NCI-H2081 treated with DMSO at 0.1 percent for 48 hours (cell line): ENCODE measurements at places on chromosomes 7 and 10.

DNA sequence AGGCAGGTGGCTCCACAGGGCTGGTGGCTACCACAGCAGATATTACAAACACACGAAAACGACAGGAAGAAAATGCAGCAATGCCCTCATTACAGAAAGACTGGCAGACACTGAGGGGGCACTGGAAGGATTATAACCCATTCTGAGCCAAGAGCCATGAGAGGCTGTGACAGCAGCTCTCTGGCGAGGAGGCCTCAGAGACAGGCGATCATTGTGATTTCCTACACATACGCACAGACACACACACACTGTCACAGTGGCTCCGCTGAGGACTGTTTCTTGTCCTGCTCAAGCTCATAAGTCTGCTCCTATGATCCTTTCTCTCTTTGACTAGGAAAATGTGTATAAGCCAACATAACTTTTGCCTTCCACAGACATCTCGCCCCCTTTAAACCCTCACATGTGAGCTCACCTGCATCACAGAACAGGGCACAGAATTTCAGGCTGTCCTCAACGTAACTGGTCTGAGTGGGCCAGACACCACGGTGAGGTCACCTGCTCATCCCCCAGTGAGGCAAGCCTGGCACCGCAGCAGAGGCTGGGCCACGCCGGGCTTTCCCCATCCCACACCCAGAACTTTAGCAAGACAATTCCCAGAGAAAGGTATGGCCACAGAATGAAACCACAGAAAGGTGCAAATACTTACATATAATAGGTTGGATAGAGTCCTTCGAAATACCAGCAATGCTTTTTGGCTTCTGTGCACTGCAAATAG is 51.7 kb downstream of the VOPP1 start:
- DNase-seq: no peak

GRCh38 chr7:91165846-91166230 is 98.4 kb upstream of the FZD1 start:
- no peak for DNase-seq

DNA sequence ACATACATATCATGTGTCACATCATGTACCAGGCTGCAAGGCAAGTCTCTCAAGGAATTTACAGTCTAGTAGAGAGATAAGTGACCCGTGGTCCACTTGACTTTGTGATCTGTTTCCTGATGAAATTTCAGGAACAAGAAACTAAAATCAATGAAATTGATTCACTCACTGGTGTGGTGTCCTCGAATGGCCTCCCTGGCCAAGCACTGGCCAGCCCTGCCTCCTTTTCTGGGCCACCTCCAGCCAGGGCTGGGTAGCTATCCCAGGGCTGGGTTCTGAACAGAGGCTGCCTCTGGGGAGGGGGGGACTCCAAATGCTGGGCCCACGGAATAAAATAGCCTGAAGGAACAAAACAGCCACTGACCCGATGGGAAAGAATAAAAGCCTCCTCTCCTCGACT is 182.2 kb downstream of the HERPUD2 start:
- DNase-seq: no peak

DNA sequence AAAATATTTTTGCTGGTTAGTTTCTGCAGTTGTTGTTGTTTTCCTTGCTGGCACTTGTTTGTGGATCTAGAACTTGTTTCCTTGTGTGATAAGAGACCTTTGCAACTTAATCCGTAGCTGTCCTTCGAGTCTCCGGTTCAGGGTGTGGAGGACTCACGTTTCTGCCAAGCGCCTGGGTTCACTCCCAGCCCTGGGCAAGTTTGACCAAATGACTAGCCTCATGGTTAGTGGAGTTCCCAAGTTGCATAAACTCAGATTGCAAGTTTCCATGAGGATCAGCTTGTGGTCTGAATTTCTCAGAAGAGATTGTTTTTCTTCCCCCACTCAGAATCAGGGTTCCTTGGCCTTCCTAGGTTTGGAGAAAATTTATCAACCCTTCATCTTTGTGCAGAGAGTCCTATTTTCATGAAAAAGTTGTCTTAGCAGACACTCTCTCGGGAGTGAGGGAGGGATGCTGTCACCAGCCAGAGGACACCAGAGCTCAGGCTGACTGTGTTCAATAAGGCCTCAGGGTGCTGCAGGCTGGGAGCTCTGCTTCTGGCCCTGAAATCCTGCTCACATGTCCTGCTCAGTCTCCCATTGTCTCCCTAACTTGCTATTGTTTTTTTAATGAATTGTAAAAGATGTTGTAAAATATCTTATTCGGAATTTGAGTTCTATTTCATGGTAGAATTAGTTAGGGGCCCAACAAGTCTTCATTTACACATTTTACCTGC is 377.7 kb upstream of the KLF6 start:
- DNase-seq: no peak

GRCh38 chr7:129417073-129417472 is 17.2 kb upstream of the STRIP2 start:
- DNase-seq: no peak

DNA sequence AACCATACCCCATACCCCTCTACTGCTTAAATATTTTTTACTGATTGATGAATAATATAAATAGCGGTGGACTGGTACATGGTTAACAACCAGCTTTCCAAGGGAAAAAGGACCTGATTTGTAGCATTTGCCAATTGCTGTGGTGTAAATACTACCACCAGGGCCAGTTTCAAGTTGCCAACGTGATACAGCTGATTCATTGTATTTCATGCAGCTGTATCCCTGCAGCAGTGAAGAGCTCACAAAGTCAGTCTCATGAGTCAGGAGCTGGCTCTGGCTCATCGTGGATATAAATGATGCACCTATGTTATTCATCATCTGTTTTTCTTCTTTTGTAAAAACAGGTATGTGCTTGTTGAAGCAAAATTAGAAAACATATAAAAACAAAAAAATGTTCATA is 15.2 kb downstream of the CALML5 start:
- no peak for DNase-seq

DNA sequence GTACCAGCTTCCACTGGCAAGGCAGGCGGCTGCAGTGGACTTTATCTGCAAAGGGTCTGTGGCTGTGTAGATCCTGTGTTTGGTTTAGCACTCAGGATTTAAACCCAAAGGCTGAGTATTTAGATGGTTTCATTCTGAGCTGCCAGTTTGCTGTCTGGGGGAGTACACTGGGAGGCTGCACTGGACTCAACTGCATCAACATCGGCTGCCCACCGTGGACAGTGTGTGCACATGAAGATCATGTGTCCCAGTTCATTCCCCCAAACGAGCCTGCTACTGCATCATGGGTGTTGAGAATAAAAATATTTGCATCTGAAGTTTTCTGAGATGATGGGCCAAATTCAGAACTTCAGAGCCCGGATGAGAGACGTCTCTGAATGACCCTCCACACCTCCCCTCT is 328.6 kb upstream of the SHH start:
- DNase-seq: no peak

GRCh38 chr10:83536426-83536825 is 602.9 kb upstream of the GHITM start:
- DNase-seq: no peak

- no peak for DNase-seq
These were observed 333.0 kb upstream of the ZNF32 start for GRCh38 chr10:43981696-43982095.
